CD4-positive, CD25-positive, alpha-beta regulatory T cell (primary cell): ENCODE measurements at places on chromosomes 13 and 19. TPM values are rescaled to one million over a fixed set of nuclear protein-coding genes. Genes with fewer than 3 reads are reported as not detected.

DNA sequence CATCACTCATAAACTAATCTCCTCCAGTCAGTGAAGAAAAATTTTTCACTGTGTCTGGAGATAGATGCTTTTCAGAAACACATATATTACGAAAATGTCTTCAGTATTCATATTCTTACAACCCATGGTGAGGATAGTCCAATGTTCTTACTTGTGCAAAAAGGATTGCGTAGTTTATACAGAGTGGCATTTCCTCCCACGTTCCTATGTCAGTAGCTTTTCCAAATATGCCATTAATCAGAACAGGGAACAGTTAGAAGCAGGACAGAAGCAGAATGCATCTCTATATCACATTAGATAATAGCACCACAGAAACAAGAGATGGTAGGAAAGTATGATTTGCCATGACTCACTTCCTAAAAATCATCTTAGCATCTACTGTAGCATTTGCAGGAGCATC lies 282.9 kb downstream of the SLITRK5 start:
- DNase-seq: no peak

DNA sequence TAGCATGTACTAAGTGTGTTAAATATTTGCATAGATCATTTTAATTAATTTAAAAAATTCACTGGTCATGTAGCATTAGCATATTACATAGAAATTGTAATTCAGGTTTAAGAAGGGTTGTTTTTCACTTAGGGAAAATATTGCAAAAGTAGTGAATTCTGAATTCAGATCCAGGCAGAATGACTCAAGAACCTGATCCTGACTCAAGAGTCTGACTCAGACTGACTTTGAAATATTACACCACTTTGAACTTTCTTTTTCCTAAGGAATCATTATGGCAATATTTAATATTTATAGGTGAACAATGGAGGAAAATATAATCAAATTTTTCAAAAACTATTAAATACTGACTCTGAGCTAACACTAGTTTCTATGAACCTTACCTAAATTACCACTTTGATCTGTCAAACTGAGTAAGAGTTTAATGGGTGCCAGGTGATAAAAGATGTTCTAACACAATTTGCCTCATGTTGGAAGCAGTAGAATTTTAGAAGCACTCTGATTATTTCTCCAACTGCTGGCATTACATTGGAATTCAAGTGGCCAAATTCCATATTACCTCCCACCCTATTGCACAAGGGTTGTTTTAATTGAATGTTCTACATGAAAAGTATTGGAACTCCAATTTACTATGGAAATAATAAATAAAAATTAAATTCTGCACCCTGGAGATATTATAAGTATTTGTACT lies 261.6 kb downstream of the SLITRK1 start:
- no peak for DNase-seq

The CYP4F2 gene
- not detected for polyA plus RNA-seq

DNA sequence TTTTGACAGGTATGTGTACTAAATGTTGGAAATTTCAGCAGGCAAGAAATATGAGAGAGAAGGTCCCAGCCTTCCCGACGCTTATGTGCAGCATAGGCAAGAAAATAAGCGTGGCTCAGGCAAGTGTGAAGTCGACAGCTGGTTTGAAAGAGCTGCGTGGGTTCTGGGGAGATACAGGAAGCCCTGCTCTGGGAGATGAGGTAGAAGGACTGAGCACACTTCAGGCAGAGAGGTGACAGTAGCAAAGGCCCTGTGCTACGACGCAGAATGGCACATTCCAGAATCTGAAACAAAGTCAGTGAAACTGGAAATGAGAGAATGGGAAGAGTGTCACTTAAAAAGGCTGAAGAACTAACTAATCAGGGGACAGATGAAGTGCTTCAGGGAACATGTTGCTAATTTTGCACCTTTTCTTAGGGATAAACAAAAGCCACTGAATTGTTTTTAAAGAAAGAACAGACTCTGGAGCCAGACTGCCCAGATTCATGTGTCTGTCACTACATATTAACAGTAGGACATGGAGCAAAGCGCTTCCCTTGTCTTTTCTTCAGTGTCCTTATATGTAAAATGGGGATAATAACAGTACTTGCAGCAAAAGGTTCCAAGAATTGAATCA lies 160.1 kb downstream of the SPRY2 start:
- DNase-seq: no peak

DNA sequence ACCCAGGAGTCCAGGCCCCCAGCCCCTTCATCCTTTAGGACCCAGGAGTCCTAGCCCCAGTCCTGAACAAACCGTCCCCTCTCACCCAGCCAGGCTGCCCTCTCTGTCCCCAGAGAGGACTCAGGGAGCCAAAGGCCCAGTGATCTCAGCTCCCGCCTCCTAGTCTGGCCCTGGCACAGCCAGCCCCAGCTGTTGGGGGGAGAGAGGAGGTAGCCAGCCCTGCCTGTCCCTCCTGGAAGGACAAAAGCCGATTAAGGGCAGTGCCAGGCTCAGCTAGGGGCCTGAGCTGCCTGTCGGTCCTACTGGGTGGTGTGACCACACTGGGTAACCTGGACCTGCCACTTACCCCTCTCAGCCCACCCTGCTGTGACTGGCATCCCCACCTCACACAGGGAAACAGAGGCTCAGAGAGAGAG lies 14.5 kb downstream of the LIPE start:
- no peak for DNase-seq

DNA sequence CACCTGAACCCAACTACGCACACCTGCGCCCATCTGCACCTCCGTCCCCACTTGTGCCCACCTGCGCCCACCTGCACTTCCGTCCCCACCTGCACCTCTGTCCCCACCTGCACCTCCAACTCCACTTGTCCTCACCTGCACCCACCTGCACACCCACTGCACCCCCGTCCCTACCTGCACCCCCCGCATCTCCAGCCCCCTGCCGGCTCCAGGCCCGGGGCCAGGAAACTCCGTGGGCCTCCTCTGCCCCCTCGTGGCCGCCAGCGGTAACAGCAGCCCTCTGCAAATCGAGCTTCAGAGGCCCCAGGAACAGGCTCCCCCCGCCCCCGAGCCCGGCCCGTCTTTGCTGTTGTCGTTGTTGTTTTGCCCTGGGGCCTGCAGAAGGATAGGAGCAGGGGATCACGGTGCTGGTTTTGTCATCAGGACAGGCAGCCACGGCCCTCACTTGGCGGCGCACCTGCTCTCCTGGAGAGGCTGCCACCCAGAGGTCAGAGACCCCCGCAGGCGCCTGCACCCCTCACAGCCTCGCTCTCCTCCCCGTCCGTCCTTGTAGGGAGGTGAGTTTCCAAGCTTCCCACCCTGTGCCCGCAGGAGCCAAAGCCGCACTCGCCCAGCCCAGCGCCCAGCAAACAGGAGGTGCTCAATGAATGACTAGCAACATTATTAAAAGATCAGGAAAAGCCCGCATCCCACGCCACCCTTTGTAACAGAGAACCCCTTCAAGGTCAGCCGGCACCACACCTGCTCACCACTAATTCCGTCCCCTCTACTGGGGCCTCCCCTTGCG lies 65.4 kb downstream of the GNG7 start:
- DNase-seq: peak; percentile 70

DNA sequence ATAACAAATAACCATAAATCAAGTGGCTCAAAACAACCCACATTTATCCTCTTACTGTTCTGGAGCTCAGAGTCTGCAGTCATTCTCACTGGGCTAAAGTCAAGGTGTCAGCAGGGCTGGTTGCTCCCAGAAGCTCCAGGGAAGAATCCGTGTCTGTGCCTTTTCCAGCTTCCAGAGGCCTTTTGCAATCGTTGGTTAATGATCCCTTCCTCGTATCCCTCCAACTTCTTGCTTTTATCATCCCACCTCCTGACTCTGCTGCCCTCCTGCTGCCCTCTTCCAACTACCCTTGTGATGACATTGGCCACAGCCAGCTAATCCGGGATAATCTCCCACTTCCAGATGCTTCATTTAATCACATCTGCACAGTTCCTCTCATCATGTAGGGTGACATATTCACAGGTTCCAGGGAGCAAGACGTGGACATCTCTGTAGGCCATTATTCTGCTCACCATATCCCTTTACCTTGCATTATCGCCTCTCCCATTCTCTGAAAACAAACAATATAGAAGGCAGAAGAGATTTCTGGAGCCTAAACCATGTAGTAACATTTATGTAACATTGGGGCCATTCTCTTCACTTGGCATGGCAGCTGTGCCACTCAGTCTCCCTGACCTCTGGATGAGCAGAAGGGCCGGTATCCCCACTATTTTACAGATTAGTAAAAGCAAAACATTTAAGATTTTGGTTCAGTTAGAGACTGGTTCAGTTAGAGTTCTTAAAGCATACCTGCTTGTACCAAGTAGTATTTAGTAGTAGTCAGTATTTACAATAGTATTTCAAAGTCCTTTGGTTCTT lies 53.5 kb downstream of the RFC3 start:
- DNase-seq: no peak

- DNase-seq: peak; percentile 47
Observed at GRCh38 chr19:8445488-8446001, 770 bp downstream of the HNRNPM start.

GRCh38 chr19:17496337-17496997 lies 15.0 kb upstream of the PGLS start:
- DNase-seq: peak; percentile 55

The KLK5 gene
- not detected for polyA plus RNA-seq

DNA sequence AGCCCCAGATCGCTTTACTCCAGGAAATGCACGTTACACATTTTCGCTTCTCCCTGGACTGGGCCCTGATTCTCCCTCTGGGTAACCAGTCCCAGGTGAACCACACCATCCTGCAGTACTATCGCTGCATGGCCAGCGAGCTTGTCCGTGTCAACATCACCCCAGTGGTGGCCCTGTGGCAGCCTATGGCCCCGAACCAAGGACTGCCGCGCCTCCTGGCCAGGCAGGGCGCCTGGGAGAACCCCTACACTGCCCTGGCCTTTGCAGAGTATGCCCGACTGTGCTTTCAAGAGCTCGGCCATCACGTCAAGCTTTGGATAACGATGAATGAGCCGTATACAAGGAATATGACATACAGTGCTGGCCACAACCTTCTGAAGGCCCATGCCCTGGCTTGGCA lies 44.6 kb downstream of the KL start:
- no peak for DNase-seq

- DNase-seq: no peak
Observed at GRCh38 chr13:98522371-98522770, 54.5 kb downstream of the STK24 start.

- DNase-seq: no peak
Observed at GRCh38 chr19:16295057-16295456, 29.6 kb upstream of the KLF2 start.

GRCh38 chr19:18431351-18432197 lies 6.4 kb downstream of the ISYNA1 start:
- no peak for DNase-seq

DNA sequence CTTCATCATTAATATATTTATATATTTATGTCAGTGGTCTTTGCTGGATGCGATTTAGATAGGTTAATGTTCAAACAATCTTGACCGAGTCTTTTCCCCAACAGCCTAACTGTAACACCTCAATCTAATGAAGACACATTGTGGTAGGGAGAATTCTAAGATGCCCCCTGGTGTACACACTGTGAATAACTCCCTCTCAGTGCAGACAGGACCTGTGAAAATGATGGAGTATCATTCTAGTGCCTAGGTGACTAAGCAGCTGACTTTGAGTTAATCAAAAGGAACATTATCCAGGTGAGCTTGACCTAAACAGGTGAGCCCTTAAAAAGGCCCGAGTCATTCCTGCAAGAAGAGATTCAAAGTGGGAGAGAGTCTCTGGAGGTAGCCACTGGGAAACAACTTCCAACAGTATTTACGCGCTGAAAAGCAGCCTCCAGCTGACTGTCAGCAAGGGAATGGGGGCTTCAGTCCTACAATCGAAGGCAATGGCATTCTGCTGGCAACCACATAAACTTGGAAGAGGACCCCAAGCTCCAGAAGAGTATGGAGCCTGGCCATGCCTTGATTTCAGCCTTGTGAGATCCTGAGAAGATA lies 28.0 kb upstream of the KBTBD7 start:
- DNase-seq: peak; percentile 27

The IFNL3 gene
- not detected for polyA plus RNA-seq

DNA sequence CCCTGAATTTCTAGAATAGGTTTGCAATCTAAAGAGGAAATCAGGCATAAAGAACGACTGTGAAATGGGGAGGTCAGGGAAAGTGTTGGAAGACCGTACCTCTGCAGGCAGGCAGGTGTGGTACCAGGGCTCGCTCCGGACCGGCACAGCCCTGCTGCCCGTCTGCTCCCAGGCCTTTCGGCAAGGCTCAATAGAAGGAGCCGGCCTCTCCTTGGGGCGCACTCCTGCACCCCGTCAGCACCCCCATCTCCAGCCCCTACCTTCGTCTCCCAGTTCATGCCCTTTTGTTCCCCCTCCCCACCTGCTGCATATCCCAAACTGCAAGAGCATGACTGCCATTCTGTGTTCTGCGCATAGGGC lies 139.8 kb upstream of the SOX1 start:
- no peak for DNase-seq

- DNase-seq: no peak
Observed at GRCh38 chr19:12425236-12425887, 15.5 kb downstream of the ZNF443 start.

The CCDC169 gene
- not detected for polyA plus RNA-seq

- no peak for DNase-seq
Observed at GRCh38 chr13:77016251-77016812, 10.6 kb downstream of the FBXL3 start.

The CGB1 gene
- not detected for polyA plus RNA-seq

The CEACAM7 gene
- not detected for polyA plus RNA-seq

The ZMYM2 gene
- polyA plus RNA-seq: 15.1 TPM

DNA sequence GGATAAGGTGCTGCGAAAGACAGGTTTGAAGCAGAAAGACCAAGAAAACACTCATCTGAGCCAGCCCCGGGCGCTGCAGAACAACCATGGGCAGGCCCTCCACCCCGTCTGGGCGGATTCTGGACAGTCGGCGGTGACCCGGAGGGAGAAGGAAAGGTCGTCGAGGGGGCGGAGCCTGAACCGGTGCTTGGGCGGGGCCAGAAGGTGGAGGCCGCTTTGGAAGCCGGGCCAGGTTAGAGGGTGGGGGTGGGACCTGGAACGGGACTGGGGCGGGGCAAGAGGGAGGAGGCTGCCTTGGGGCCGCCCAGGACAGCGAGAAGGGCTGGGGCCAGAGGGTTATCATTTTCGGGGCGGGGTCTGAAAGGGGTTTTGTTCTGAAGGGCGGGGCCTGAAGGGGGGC lies 5.0 kb upstream of the ZNF765 start:
- DNase-seq: no peak

DNA sequence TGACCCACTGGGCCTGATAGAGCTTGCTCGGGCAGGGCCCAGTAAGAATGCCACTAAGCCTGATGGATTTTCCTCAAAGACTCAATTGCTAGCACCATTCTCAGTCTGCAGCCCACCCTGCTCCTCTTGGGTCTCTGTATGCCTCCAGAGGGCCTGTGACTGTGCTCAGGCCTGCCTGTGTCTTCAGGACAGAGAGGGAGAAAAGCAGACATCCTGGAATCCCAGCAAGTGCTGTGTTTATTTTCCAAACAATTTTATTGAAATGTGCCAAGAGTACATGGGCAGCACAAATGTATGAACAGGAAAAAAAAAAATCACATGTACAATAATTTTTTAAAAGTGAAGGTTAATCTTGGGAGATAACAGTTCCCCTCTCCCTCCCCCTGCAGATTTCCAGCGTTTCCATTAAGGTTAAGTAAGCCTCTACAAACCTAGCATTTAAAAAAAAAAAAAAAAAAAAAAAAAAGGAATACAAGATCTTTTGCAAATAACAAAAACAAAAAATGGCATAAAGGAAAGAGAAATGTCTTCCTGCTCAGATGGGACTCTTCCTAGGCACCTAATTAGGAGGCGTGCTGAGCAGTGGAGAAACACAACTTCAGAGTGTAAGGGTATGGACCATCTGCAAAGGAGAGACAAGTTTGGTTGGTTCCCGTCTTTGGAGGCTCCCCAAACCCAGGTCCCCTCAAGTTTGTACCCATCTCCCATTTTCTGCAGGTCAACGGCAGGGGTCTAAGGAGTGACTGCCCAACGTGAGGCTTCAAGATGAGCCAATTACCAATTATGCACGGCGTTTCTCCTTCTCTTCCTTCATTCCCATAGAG lies 4.8 kb upstream of the ECH1 start:
- DNase-seq: no peak
